ENCODE measurements at places on chromosomes 7 and 10. TPM values are rescaled to one million over a fixed set of nuclear protein-coding genes. Genes with fewer than 3 reads are reported as not detected.
A peak's percentile ranks its signal among the peaks of the same experiment; 100 is the strongest.

DNA sequence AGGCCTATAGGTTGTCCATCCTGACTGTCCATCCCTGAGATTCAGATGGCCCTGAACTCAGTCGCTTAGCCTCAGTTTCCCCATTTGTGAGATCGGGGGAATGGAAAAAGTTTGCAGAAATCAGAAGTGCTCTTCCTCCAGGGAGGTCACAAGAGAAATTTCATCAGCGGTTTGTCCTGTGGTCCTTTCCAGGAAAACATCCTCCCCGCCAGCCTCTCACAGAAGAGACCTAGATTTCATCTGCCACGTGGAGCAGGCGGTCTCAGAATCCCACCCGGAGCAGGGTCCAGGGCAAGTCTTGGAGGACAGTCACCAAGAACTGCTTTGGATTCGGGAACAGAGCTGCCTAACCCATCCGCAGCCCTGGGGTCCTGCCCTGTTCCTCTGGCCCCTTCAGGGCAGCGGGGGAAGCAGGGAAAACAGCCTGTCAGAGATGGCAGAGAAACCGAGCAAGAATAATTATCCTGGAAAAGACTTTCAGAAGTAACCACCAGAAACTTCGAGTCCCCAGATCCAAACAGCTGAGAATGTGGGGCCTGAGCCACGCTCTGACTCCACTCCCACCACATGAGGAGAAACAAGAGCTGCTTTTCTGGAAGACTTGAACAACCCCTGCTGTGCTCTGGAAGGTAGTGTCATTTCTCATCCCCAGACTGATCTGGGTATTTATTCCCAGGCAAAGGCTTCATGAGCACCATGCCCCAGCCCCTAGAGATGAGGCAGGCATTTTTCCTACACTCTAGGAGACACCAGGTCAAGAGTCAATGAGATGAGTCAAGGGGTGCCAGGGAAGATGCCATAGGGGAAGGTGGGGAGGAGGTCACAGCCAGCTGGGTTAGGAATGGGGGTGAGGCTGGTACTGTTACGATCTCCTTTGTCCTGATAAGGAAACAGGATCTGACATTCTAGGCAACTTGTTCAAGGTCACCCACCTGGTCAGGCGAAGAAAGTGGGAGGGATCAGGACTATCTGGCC is 1.1 kb upstream of the TNS3 start:
- peak overlapping the region; percentile 91 for H3K27ac ChIP-seq
- H3K27me3 ChIP-seq, result no peaks in the 10 kb centered on the region
- no peaks in the 10 kb centered on the region for H3K36me3 ChIP-seq
- peak; percentile 78 for DNase-seq
- H3K4me3 ChIP-seq, result peak overlapping the region; percentile 89
- no peaks in the 10 kb centered on the region for H3K4me1 ChIP-seq

ATOH7 gene
- total RNA-seq, result not detected

- H3K4me3 ChIP-seq, result no peak overlapping the region
- DNase-seq, result no peak
Measured at GRCh38 chr7:124444696-124445480, 320.7 kb downstream of the GPR37 start.

DNA sequence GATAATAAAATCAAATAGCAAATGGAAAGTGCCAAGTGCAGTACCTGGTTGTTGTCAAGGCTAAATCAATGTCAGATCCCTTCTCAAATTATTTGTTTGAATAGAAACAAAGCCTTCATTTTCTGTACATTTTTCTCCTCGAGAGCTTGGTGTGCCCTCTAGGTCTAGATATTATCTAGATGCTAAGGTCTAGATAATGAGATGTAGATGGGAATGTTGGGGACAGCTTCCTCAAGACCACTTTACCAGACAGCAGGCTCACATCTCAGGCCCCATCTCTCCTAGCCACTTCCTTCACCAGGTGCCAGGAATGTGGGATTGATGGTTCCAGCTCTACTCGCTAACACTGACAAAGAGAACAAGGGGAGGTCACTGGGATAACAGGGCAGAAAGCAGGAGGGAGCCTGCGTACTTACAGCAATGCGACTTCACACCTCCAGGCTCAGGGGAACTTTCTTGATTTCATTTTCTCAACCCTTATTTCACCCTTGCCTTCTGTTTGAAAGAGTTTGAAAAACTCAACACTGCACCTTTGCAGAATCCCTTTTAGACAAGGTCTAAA is 451.4 kb upstream of the VSTM2A start:
- H3K36me3 ChIP-seq, result no peaks in the 10 kb centered on the region
- no peaks in the 10 kb centered on the region for H3K27me3 ChIP-seq
- DNase-seq, result no peak
- no peaks in the 10 kb centered on the region for H3K4me1 ChIP-seq

FKBP6 gene
- not detected for total RNA-seq

DNA sequence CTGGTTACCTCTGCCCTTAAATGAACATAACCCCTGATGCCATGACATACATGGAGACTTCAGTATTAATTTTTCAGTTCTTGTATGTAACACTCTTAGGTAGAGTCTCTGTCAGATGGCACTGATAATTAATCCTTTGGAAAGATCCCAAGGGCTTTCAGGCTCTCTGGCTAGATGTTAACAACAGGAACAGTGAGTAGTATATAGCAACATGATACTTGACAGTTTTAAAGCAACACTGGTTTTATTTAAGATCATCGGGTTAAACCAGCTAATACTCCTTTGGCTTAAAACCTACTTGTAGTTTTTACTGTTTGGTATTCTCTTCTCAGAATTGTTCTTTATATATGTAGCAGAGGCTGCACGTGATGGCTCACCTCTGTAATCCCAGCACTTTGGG is 27.3 kb downstream of the AHCYL2 start:
- H3K27ac ChIP-seq, result no peak overlapping the region
- H3K36me3 ChIP-seq, result no peaks in the 10 kb centered on the region
- no peak overlapping the region for H3K4me3 ChIP-seq
- DNase-seq, result no peak

GRCh38 chr7:120988591-120989256 is at the start of gene CPED1:
TSS of gene CPED1 (plus strand) at chr7:120988711. CDS start at chr7:120989622, 911 bp downstream.
- no peaks in the 10 kb centered on the region for H3K27me3 ChIP-seq
- H3K4me3 ChIP-seq, result peak within 1 kb of the TSS; percentile 62
- peak; percentile 74 for DNase-seq
- peak within 1 kb of the TSS; percentile 96 for H3K27ac ChIP-seq
- no peaks in the 10 kb centered on the region for H3K4me1 ChIP-seq

PRR15 gene
- total RNA-seq, result not detected

GRCh38 chr10:91050371-91051034 is 129.6 kb upstream of the ANKRD1 start:
- H3K4me3 ChIP-seq, result no peak overlapping the region
- DNase-seq, result no peak
- H3K4me1 ChIP-seq, result no peaks in the 10 kb centered on the region

DYDC2 gene
- total RNA-seq, result 6.6 TPM

AKR1C2 gene
- total RNA-seq, result 3.5 TPM

DNA sequence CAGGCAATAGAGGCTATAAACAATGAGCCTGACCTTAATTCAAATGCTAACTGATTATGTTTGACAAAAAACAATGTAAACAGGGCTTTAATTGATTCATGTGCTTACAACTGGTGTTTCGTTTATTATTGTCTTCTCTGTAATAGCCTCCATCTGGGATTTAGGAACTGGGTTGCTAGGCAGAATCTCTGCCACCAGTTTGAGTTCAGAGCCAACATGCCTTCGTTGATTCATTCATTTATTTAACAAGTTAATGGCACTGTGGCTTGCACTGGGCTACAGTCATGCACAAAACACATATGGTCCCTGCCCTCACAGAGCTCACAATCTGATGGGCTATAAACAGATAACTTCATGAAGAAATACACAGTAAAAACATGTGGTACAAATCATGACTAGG is 19.6 kb upstream of the CDHR3 start:
- no peak for DNase-seq
- H3K27me3 ChIP-seq, result no peaks in the 10 kb centered on the region
- no peaks in the 10 kb centered on the region for H3K4me1 ChIP-seq

TMEM139 gene
- total RNA-seq, result not detected

WDR86 gene
- total RNA-seq, result 26.7 TPM

- no peak for DNase-seq
- H3K4me1 ChIP-seq, result no peaks in the 10 kb centered on the region
- no peaks in the 10 kb centered on the region for H3K36me3 ChIP-seq
- no peak overlapping the region for H3K4me3 ChIP-seq
- H3K27ac ChIP-seq, result no peak overlapping the region
Measured at GRCh38 chr10:2519139-2519538, 548.2 kb upstream of the PFKP start.

DNA sequence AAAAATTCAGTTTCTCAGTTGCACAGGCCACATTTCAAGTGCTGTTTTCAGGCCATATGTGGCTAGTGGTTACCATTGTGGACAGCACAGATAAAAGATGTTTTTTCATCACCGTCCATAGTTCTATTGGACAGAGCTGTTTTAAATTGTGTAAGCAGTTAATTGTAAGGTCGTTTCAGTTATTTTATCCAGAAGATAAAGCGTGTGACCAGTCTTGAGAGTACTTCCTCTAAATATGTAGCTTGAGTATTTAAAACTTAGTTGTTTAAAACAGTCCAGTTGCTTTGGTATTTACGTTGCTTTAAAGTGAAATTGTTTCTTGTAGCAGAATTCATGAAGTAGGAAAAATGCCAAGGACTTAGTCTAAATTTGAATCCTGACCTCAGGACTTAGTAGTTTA is 66.9 kb downstream of the ZNRF2 start:
- H3K27me3 ChIP-seq, result no peaks in the 10 kb centered on the region
- no peaks in the 10 kb centered on the region for H3K36me3 ChIP-seq
- DNase-seq, result no peak
- H3K27ac ChIP-seq, result peak overlapping the region; percentile 8
- no peak overlapping the region for H3K4me3 ChIP-seq

DNA sequence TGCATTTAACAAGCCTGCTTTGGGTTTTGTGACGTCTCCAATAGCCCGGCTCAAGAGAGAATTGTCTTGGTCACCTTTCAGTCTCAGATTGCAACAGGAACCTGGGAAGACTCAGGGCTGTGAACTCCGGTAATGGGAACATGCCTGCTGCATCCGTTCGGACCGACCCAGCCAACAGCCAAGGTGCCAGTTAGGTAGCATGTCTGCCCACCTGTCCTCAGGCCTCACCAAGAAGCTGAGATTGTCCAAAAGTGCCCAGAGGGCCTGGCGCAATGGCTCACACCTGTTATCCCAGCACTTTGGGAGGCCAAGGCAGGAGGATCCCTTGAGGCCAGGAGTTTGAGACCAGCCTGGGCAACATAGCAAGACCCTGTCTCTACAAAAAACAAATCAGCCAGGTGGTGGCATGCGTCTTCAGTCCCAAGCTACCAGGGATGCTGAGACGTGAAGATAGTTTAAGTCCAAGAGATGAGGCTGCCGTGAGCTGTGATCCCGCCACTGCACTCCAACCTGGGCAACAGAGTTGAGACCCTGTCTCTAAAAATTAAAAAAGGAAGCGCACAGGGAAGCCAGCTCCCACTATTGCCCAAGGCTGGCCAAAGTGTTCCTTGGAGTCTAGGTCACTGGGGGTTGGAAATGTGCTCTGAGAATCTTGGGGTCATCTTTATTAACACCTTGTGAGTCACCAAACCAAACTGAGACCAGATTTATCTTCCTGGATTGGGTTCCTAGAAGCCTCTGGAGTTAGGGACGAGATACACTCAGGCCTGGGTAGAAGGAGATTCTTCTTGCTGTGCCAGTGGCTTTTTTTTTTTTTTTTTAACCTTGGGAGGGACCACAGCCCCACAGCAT is 26.9 kb downstream of the BAG3 start:
- no peaks in the 10 kb centered on the region for H3K4me1 ChIP-seq
- no peak overlapping the region for H3K4me3 ChIP-seq
- no peak for DNase-seq
- H3K27me3 ChIP-seq, result no peaks in the 10 kb centered on the region
